ENCODE measurements at places on chromosomes 13 and 19.

- no peak for DNase-seq
Observed at GRCh38 chr13:112225429-112226090, 150.6 kb upstream of the SPACA7 start.

- no peak for DNase-seq
Observed at GRCh38 chr19:50206191-50206590, 2.8 kb downstream of the MYH14 start.

DNA sequence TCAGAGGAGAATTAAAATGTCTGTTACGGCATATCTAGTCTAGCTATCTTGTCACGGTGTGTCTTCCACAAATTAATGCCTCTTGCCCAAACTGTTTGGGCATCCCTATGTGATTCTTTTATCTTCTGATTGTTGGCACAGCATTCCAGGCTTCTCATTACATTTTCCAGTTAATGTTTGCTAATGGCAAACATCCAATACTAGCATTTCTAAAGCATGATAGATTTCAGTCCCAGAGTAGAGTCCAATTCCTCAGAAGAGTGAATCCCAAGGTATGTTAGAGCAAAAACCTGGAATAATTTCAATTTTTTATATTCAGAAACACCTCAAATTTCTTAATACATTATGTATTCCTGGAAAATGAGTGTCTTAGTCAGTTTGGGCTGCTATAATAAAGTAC, 684.5 kb upstream of the SLITRK1 start:
- DNase-seq = no peak

DNA sequence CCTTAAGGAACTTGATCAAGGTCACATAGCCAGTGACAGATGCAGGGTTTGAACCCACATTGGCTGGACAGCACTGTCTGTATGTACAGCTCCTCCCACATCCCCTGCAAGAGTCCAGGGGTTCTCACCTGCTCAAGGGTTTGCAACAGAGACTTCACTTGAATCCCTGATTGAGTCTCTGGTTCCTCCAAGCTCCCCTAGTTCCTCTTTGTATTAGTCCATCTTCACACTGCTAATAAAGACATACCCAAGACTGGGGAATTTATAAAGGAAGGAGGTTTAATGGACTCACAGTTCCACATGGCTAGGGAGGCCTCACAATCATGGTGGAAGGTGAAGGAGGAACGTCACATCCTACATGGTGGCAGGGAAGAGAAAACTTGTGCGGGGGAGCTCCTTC, 72.8 kb upstream of the CLDN10 start:
- DNase-seq = no peak

DNA sequence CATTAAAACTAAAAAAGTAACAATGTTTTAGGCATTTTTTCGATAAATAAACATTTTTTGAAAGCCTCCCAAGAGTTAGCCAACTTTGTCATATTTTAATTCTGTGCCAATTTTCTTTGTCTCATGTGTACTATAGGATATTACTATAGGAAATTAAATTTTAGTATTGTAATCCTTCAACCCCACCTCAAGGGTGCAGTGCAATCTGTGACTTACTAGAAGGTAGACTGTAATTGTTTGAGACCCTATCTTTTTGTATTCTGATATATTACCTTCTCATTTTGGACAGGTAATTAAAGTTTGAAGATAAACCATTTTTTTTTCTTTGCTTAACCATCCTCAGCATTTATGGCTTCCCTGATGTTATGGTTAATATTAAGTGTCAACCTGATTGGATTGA, 457.8 kb downstream of the PCDH20 start:
- DNase-seq = no peak

DNA sequence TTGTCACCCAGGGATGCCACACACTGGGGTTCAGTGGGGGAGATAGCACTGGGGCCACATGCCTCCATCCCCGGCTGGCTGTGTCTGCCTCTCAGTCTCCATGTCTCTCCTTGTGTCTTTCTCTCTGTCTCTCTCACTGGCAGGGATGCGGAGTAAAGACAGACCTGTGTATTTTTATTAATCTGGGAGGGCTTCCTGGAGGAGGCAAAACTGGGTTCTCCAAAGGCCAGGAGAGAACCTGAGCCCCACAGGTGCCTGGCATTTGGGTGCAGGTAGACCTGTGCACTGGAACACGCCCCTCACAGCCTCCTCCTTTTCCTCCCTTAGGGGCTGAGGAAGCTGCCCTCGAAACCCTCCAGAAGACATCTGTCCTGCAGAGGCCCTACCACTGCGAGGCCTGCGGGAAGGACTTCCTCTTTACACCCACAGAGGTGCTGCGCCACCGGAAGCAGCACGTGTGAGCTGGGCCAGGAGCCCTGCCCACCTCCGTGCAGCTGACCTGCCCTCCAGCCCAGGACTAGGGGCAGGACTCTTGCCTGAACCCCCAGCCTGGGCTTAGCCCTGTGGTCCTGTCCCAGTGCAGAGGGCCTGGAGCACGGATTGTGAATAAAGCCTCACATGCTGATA, 32.7 kb downstream of the DHX34 start:
- no peak for DNase-seq

- DNase-seq = no peak
Observed at GRCh38 chr13:77335543-77335942, 8.6 kb upstream of the MYCBP2 start.

- peak; percentile 93 for DNase-seq
Observed at GRCh38 chr13:60590800-60591747, 194.1 kb downstream of the TDRD3 start.

DNA sequence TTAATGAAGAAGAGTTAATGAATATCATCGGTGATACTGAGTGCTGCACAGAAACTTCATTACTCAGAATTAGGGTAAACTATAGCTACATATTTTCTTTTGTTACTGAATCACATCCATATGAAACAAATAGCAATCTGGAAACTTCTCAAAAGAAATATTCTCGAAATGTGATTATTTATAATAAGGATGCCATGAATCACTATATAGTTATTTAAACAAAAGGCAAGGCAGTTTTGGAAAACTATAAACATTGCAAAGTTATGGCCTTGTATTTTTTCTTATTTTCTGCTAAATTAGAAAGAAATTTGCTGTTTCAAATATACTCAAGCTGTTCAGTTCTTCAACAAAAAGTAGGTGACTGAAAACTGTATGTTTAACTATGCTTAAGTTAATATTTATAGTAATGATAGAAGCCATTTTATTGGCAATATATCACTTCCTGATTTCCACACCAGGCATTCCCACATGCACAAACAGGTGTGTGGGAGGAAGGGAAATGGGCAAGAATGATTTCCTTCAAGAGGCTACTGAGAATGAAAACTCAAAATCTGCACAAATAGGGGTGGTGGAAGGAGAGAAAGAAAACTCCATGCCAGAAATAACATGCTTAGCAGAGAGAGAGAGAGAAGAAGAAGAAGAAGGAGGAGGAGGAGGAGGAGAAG, 74.5 kb upstream of the FRY start:
- DNase-seq = no peak

DNA sequence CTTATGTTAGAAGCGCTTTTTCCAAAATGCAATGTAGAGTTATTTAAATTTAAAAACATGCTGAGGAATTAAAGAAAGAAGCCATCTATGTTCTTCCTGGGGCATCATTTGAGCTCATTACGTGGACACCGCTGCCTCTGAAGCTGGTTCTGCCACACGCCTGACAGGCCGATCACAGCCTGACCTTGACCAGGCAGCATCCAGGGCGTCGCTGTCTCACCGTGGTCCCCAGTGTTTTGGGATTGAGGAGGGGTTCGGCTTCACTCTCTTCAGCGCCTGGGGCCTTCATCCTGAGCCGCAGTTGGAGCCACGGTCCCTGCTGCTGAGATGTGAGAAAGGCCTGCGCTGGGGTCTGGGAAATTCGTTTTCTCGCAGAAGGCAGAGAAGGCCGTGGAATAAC, 64.0 kb downstream of the ATP11A start:
- DNase-seq = no peak

- DNase-seq = no peak
Observed at GRCh38 chr13:37934339-37935191, 65.0 kb upstream of the TRPC4 start.

- DNase-seq = peak; percentile 11
Observed at GRCh38 chr19:45716359-45717130, 14.2 kb downstream of the FBXO46 start.

DNA sequence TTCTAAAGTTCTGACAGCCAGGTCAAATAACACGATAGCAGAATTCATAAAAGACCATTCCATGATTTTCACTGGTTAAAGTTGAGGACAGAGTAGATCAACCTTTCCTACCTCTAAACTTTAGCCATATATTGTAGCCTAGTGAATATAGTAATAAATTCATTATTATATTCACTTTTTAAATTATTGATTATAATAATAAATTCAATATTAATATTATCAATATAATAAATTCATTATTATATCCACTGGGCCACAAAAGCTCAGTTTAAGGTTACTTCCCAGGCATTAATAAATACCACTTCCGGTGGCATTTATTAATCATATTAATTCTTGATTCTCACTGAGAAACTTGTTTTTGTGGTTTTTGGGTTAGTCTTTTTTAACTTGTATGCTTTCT, 85.7 kb upstream of the GPC6 start:
- no peak for DNase-seq

DNA sequence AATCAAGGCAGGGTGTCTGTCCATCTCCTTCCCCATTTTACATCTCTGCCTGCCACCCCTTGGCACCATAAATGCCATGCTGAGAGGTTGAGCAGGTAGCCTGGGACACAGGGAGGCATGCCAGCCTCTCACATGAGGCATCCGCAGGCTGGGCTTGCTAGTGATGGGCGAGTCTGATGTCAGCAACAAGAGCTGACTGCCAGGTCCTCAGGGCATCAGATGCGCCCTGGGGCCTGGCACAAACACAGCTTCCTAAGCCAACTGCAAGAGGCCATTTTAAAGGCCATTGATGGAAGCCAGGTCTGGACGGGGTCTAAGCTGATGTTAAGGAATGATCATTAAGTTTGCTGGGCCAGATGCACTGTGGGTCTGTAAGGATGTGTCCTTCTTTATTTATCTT, 34.6 kb downstream of the MYH14 start:
- DNase-seq = no peak

DNA sequence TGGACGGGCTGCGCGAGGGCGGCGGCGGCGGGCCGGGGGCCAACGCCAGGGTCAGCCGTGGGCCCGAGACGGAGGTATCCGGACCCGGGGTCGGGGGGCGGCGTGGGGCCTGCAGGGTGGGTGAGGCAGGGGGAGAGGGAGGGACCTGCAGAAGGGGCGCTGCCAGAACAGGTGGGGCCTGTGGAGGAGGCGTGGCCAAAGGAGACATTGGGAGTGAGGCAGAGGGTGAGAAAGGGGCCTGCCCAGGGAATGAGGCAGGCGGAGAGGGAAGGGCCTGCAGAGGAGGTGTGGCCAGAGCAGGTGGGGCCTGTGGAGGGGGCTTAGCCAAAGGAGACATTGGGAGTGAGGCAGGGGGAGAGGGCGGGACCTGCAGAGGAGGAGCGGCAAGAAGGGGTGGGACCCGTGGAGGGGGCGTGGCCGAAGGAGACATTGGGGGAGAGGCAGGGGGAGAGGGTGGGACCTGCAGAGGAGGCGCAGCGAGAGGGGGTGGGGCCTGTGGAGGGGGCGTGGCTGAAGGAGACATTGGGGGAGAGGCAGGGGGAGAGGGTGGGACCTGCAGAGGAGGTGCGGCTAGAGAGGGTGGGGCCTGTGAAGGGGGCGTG, 4.2 kb downstream of the PRR36 start:
- peak; percentile 21 for DNase-seq

GRCh38 chr13:113528101-113528812, 37.7 kb upstream of the DCUN1D2 start:
- no peak for DNase-seq

DNA sequence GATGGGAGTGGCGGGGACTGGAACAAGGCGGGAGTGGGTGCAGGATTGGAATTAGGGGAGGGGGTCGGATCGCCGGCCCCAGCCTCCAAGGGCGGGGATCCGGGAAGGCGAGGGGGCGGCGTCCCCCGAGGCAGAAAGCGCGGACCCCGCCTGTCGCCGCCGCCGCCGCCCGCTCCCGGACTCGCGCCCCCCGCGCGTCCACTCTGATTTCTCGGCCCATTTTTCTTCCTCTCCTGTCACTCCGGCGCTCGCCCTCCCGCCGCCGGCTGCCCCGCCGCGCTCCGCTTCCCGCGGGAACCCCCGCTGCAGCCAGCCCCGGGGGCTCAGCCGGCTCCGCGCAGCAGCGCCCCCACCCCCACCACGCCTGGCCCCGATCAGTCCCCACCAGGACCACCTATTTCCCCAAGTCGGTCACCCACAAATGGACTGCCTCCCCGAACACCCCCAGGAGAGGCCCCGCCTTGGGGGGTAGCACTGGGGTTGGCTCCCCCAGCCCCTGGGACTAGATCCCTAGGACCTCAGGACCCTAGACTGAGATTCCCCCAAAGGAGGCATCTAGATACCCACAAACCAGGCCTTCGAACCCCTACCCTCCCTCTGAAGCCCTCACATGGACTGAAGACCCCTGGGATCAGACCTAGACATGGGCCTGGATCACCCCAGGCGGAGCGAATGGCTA, 12.6 kb upstream of the ERFL start:
- DNase-seq = no peak

DNA sequence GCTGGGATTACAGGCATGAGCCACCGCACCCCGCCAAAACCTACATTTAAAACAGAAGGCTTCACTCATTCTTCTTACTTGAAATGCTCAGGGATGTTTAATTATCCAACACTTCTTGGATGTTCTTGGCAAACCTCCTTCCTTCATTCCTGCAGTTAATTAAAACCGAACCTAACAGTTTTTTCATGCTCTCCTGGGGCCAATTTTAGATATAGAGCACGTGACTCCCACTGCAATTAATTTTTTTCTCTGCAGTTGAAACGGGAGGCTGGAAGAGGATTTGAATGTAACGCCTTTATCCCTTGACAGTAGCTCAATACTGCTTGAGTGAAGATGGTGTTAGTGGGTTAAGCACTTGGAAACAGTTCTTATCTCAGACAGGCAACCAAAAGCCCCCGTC, 4.6 kb upstream of the ACTL9 start:
- DNase-seq = no peak

GRCh38 chr13:43584751-43585150, 202.0 kb downstream of the ENOX1 start:
- no peak for DNase-seq

GRCh38 chr13:34933786-34934185, 8.3 kb upstream of the NBEA start:
- no peak for DNase-seq

- peak; percentile 54 for DNase-seq
Observed at GRCh38 chr19:3683405-3684053, 16.7 kb downstream of the PIP5K1C start.

GRCh38 chr19:6260912-6261650, 18.7 kb downstream of the MLLT1 start:
- DNase-seq = peak; percentile 33

DNA sequence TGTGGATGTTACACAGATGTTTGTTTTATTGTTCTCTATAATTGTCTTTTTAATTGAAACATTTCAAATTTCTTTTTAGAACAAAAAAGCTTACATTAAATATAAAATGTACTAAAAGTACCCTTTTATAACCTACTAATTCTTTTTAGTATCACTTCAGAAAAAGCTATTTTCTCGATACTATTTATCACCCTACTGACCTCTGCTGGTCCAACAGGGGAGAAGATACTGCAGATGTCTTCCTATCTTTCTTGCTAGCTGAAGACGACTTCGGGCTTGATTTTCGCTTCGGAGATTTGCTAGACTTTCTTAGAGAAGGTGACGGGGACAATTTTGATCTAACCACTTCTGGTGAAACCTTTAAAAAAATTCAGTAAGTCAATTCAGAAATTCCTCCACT, 42.4 kb downstream of the ZC3H13 start:
- DNase-seq = peak; percentile 17

GRCh38 chr19:5154129-5154798, 185.4 kb downstream of the KDM4B start:
- DNase-seq = peak; percentile 10

GRCh38 chr19:49684983-49685553, 4.3 kb upstream of the ADM5 start:
- no peak for DNase-seq

GRCh38 chr19:40360708-40361241, 12.3 kb downstream of the PLD3 start:
- DNase-seq = no peak
